Endodermal cell (in vitro differentiated cells): ENCODE measurements at places on chromosomes 5 and 9. TPM values are rescaled to one million over a fixed set of nuclear protein-coding genes. Genes with fewer than 3 reads are reported as not detected.
A peak's percentile ranks its signal among the peaks of the same experiment; 100 is the strongest.

- no peaks in the 10 kb centered on the region for H3K4me1 ChIP-seq
- no peak overlapping the region for H3K4me3 ChIP-seq
- H3K36me3 ChIP-seq, result no peaks in the 10 kb centered on the region
- DNase-seq, result no peak
- H3K27ac ChIP-seq, result no peak overlapping the region
- H3K27me3 ChIP-seq, result peaks cover 28% of the 10 kb centered on the region
Observed at GRCh38 chr5:173321886-173322285, 6.3 kb downstream of the STC2 start.

- DNase-seq, result peak; percentile 82
- H3K27me3 ChIP-seq, result peaks cover 49% of the 10 kb centered on the region
- no peaks in the 10 kb centered on the region for H3K4me1 ChIP-seq
- H3K36me3 ChIP-seq, result no peaks in the 10 kb centered on the region
- no peak overlapping the region for H3K27ac ChIP-seq
- H3K4me3 ChIP-seq, result no peak overlapping the region
Observed at GRCh38 chr5:180670586-180671359, 21.4 kb upstream of the FLT4 start.

DNA sequence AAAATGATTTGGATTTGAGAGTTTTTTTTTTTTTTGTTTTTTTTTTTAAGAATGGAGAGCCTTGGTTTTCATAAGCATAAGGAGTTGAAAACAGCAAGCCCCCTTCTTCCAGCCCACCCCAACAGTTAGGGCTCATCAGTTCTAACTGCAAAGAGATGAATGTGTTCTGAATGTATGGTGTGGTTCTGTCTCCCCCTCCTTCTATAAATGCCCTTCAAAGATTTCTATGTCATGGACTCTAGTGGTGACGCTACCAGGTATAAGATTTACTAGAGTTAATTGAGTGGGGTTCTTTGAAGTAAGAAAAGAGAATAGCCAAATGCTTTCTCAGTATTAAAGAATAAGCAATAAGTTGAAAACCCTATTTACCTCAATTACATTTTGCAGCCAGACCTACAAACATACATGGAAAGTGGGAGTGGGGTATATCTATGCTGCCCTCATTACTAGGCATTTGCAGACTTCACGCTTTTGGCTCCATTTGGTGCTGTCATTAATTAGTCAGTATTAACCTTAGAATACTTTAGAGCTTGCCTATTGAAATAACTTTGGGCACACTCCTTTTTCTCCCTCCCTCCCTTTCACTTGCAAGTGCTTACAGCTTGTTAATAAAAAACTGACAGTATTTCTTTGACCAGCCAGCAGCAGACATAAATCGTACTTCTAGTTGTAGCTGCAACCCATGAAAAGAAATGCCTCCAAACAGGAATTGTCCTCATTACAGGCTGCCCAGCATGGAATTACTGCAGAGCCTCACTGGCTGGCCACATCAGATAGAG lies 667.2 kb upstream of the ZNF608 start:
- H3K27ac ChIP-seq, result peak overlapping the region; percentile 98
- no peak overlapping the region for H3K4me3 ChIP-seq
- H3K36me3 ChIP-seq, result no peaks in the 10 kb centered on the region

DNA sequence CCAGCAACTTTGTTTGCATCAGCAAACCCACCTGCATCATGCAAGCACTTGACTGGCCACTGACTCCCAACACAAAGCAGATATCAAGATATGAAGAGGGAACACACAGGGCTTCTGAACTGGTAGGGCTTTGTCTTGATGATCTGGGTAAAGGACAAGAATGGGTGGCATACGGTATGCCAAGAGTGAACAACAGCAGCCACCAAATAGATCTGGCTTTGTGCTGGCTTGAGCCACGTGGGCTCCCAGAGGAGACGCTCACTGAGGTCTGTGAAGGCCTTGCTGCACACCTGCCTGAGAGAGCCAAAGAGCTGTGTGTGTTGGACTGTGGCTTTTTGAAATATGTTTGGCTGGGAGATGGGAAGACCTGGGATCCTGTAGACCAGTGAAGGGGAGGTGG lies 43.5 kb downstream of the FGF1 start:
- H3K36me3 ChIP-seq, result no peaks in the 10 kb centered on the region
- no peak for DNase-seq
- no peaks in the 10 kb centered on the region for H3K4me1 ChIP-seq
- no peaks in the 10 kb centered on the region for H3K27me3 ChIP-seq
- H3K4me3 ChIP-seq, result no peak overlapping the region

- no peaks in the 10 kb centered on the region for H3K4me1 ChIP-seq
- DNase-seq, result no peak
- H3K36me3 ChIP-seq, result no peaks in the 10 kb centered on the region
Observed at GRCh38 chr5:30894811-30895210, 298.7 kb upstream of the CDH6 start.

DNA sequence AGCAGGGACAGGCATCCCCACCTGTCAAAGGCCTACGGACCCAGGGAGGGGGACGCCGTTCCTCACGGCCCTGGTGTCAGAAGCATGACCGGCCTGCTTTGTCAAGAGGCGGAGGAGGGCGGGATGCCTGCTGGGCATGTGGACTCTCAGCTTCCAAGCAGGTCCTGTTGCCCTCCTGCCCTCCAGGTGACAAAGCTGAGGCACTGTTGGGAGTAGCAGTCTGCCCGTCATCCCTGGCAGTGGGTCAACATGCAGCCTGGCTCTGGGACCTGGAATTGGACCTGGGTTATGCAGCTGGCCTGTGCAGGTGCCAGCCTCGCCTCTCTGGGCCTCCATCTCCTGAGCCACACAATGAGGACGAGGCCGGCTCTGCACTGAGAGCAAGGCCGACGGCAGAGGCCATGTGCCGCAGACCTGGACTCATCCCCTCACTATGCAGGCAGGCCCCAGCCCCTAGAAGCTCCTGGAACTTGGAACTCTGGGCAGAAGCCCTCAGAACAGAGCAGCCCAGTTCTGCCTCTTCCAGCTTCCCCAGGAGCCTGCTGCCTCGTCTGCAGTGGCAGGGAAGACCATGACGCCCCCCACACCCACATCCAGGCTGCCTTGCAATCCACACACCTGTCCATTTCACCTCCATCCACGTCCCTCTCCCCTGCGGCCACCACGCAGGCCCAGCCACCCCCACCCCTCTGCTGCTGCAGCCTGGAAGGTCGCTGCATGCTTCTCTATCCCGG lies 20.8 kb upstream of the FCN1 start:
- H3K4me3 ChIP-seq, result no peak overlapping the region
- no peaks in the 10 kb centered on the region for H3K27me3 ChIP-seq
- H3K4me1 ChIP-seq, result peaks cover 4% of the 10 kb centered on the region
- H3K36me3 ChIP-seq, result no peaks in the 10 kb centered on the region
- no peak overlapping the region for H3K27ac ChIP-seq
- no peak for DNase-seq

- H3K27ac ChIP-seq, result no peak overlapping the region
- peaks cover 8% of the 10 kb centered on the region for H3K4me1 ChIP-seq
- no peak overlapping the region for H3K4me3 ChIP-seq
- peaks cover 72% of the 10 kb centered on the region for H3K27me3 ChIP-seq
Observed at GRCh38 chr9:132590318-132591182, 8.1 kb downstream of the BARHL1 start.

DNA sequence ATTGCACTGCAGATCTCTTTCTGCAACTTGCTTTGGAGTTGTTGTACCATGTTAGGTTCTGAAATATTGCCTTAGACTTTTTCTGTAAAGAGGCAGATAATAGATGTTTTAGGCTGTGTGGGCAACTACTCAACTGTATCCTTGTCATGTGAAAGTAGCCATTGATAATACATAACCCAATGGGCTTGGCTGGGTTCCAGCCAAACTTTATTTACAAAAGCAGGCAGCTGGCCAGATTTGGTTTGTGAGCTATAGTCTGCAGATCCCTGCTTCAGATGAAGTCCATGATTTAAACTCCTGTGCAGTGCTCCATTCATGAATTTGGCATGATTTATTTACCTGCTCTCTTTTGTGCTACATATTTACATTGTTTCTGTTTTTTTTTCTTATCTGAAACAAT lies 300.4 kb downstream of the IRX2 start:
- H3K4me3 ChIP-seq, result no peak overlapping the region
- H3K36me3 ChIP-seq, result no peaks in the 10 kb centered on the region
- no peaks in the 10 kb centered on the region for H3K27me3 ChIP-seq
- no peak overlapping the region for H3K27ac ChIP-seq
- no peaks in the 10 kb centered on the region for H3K4me1 ChIP-seq

GRCh38 chr9:23702311-23702922 lies 123.6 kb downstream of the ELAVL2 start:
- H3K36me3 ChIP-seq, result no peaks in the 10 kb centered on the region
- H3K27me3 ChIP-seq, result no peaks in the 10 kb centered on the region
- DNase-seq, result no peak
- H3K27ac ChIP-seq, result no peak overlapping the region

DNA sequence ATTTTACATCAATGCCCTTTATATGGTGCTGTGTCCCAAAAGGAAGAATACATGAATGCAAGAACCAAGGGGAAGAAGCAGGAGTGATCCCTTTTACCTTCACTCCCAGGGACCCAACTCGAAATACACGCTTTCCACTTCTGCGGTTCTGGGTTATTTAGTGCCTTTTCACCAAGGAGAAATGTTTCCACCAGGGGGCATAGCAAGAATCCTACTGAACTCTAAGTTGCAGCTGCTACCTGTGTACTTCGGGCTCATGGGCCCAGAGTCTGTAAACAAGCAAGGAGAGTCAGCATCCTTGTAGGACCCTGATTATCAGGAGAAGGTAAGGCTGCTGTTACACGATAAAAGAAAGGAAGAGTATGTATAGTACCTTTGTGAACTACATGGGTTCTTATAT lies 45.7 kb downstream of the DPYSL3 start:
- no peaks in the 10 kb centered on the region for H3K36me3 ChIP-seq
- H3K4me3 ChIP-seq, result no peak overlapping the region
- H3K27me3 ChIP-seq, result peaks cover 9% of the 10 kb centered on the region
- H3K4me1 ChIP-seq, result no peaks in the 10 kb centered on the region
- no peak overlapping the region for H3K27ac ChIP-seq
- DNase-seq, result peak; percentile 82

DNA sequence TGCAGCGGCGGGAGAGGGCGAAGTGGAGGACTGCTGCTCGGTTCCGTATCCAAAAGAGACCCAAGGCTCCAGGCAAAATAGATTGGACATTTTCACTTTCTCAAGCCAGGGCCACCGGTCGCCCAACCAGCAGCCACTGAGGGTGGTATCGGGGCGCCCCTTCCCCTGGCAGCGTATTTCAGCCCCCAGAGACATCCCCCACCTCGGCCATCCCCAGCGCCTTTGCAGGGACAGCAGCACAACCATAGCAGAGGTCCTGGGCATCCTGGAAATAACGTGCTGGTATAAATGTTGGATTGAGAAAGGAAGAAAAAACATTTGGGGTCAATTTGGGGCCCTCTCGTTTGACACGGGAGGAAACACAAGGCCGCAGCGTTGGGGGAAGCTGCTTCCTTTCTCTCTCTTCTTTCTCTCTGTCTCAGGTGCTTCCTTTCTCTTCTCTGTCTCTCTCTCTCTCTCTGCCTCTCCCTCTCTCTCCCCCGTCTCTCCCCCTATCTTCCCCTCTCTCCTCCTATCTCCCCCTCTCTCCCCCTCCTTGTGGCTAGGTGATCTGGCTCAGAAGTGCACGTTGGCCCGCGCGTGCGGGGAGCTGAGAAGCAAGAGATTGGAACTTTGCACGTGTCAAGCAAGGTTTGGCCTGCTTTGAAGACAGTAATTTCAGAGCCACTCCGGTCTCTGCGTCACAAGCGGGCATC lies 624 bp upstream of the RETREG1 start:
- peaks cover 49% of the 10 kb centered on the region for H3K27me3 ChIP-seq
- no peak overlapping the region for H3K27ac ChIP-seq
- DNase-seq, result peak; percentile 74

The RCL1 gene
- total RNA-seq, result 13.2 to 15.3 TPM (median 14.3 TPM) in 3 replicates

The ZSWIM6 gene
- 16.9 and 18.1 TPM in 2 replicates for total RNA-seq

The CCL21 gene
- total RNA-seq, result not detected in 2 replicates
